Ovary (tissue), 10 donors: ENCODE measurements at places on chromosomes 2 and 18. TPM values are rescaled to one million over a fixed set of nuclear protein-coding genes. Genes with fewer than 3 reads are reported as not detected.

- peak overlapping the region; percentile 89 for H3K27ac ChIP-seq
- H3K27me3 ChIP-seq, result no peaks in the 10 kb centered on the region
- no peak for DNase-seq
- H3K36me3 ChIP-seq, result no peaks in the 10 kb centered on the region
- H3K4me1 ChIP-seq, result peaks cover 4% of the 10 kb centered on the region
These were observed 1.5 kb downstream of the ZFAND2B start for GRCh38 chr2:219207884-219208740.

- no peaks in the 10 kb centered on the region for H3K4me1 ChIP-seq
- no peak overlapping the region for H3K4me3 ChIP-seq
- H3K36me3 ChIP-seq, result no peaks in the 10 kb centered on the region
- H3K27ac ChIP-seq, result no peak overlapping the region
- DNase-seq, result no peak
These were observed 90.9 kb upstream of the UBXN4 start for GRCh38 chr2:135650721-135651120.

DNA sequence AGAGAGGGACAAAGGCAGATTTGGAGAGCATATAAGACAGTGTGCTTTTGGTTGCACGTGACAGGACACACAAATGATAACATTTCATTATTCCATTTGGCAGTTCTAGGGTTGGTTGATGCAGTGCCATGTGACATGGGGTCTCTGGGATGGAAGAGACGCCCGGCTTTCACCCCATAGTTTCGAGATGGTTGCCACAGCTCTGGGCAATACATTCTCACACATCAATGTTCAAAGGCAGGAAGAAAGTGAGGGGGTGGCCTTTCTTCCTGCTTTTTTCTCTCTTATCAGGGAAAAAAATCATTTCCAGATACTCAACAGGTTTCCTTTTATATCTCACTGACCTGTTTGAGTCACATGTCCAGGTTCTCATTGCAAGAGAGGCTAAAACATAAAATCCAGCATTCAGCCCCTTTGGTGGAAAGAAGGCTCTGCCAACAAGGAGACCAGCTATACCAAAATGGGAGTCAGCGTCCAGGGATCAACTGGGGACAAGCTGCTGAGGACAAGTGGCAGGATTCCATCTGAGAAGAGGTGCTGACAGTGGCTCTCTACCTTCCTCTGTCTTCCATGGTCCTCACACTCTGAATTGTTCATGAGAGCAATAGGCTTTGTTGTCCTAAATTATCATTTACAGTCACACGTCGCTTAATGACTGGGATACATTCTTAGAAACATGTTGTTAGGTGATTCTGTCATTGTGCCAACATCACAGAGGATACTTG is 29.1 kb upstream of the ANKRD44 start:
- no peaks in the 10 kb centered on the region for H3K27me3 ChIP-seq
- no peak for DNase-seq
- no peaks in the 10 kb centered on the region for H3K36me3 ChIP-seq
- H3K27ac ChIP-seq, result no peak overlapping the region
- H3K4me1 ChIP-seq, result no peaks in the 10 kb centered on the region

The NPAS2 gene
- total RNA-seq, result 4.1 TPM

The DOK6 gene
- 2.6 TPM for total RNA-seq
